PC-9 (cell line): ENCODE measurements at places on chromosomes 6 and 20.

GRCh38 chr6:35596448-35597442 lies 84.0 kb upstream of the TULP1 start:
- peak; percentile 88 for DNase-seq

DNA sequence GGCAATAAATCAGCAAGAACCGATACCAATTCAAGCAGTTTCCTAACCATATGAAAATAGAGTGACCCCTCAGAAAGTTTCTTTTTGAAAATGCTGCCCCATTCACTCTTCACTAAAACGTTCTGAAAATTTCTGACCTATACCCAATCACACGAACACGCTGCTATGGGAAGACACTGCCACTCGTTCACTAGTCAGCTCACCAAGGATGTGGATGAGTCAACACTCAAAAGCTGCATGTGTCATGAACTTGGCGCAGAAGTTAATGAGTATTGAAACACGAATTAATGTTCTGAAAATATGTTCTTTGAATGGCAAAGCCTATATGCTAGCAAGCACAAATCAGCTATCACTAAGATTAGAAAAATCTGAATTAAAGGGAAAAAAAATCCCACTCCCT lies 84.2 kb downstream of the PREP start:
- DNase-seq = no peak

GRCh38 chr6:44533421-44533820 lies 145.9 kb downstream of the CDC5L start:
- DNase-seq = no peak

GRCh38 chr20:34970193-34970840 lies 14.6 kb downstream of the MYH7B start:
- no peak for DNase-seq

DNA sequence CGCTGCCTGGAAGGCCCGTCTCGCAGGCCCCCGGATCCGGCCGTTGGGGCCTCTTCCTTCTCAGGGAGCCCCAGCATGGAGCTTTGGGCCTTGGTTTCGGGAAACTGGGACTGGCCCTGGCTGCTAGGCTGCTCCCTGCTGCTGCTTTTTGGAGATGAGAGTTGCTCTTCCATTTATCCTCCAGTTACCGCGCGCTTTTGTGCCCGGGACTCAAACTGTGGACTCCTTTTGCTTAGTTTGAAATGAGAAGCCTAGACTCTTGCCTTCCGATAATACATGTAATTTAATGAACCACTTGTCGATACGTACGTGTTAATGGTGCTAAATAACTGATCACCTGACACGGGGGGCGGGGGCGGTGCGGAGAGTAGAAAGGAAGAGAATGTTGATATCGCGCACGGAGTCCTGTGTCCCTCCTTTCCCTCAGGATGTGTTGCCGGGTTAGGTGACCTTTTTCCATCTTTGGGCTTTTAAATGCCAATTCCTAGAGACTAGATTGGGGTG lies 968 bp downstream of the PHF3 start:
- DNase-seq = no peak

GRCh38 chr6:164827537-164827936 lies 481.9 kb downstream of the C6orf118 start:
- DNase-seq = no peak

GRCh38 chr6:162971356-162971755 lies 243.6 kb downstream of the PACRG start:
- DNase-seq = no peak

DNA sequence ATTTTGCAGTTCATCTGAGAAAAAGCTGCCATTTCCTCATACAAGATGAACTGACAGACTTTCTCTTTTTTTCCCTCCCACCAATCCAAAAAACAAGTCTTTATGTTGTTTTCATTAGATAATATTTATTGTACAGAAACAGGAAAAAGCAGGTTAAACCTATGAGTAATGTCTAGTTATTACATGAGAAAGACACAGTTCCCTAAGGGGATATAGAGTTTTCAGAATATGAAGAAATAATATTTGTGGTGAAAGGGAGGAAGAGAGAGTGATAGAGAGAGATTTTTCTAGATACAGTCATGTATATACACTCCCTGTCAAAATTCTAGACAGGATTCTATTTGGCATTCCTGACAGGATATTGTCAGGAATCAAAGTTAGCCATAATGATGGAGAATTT lies 392.4 kb downstream of the BMP2 start:
- DNase-seq = no peak
